Eye (tissue), 1 donor: ENCODE measurements at places on chromosomes 3 and 15.
A peak's percentile ranks its signal among the peaks of the same experiment; 100 is the strongest.

DNA sequence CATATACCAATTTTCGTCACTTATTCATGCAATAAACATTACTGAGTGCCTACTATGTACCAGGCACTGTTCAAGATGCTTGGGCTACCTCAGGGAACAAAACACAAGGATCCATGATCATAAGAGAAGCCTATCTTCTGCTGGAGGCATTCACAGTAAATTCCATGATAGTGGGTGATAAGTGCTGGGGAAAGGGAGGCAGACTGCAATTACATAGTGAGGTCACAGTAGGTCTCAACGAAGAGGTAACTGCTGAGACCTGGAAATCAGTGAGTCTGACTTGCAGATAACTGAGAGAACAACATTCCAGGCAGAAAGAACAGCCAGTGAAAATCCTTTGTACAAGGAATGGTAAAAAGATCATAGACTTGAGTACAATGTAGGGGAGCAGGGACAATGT is 33.6 kb downstream of the RAF1 start:
- no peak for DNase-seq

GRCh38 chr3:187612656-187613055 is 57.5 kb downstream of the SST start:
- peak; percentile 78 for DNase-seq

DNA sequence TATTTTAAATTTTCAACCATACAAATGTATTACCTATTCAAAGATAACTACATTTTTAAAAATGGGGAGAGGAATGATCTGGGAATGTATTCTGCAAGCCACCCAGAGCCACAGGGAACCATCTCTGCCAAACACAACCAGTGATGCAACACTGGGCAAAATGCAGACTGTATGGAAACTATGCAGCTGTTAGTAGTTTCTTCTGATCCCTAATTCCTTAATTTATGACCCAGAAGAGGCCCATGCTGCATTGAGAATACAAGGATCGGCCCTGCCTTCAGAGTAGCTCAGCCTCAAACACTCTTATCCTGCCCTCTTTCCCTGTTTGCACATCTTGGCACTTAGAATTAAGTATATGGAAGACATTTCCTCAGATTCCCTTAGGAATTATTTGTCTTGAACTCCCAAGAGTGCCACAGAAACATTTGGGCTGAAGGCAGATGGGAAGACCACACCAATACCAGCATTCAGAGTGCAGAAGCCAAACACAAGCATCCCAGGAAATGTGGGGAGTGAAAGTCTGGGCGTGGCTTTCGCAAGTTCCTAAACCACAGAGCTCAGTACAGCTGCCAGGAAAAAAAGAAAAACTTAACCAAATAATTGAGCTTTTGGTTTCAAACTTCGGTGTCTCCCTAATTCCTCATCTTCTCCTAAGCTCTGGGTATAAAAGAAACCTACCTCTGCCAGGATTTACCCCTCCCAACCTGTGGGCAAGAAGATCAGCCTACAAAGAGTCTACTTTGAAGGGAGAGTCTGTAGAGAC is 5.3 kb downstream of the SNUPN start:
- peak; percentile 38 for DNase-seq

- no peak for DNase-seq
These were observed 53.9 kb downstream of the TRIM69 start for GRCh38 chr15:44790215-44790614.

DNA sequence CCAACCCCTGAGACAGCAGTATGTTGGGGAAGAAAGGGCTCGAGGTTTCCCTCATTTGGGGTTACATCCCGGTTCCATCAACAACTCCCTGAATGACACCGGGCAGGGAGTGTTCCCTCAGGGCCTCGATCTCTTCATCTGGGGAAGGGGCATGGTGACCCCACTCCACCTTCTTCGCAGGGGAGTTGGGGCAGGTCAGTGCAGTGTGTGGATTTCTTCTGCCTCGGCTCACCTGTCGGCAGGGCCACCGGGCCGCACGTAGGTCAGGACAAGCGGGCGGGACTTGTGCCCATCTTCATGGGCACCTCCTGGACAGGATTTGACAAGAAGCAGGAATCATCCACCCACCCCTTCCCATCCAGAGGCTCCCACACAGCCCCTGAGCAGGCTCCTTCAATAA is 17.4 kb downstream of the GRIP2 start:
- DNase-seq: no peak

DNA sequence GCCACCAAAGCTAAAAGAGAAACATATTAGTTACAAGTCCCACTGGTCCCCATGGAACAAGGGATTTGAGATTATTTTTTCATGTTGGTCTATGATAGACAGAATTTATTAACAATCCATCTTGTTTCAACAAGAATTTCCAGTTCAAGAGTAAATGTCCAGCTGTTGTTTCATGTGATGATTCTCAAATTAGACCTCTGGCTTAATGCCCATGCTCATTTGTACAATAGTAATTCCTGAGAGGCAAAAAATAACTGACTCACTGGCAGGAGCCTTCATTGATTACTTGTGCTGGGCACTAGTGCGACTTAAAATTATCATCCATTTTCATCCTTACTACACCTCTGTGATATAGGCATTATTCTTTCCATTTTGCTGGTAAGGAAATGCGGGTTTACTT is 171.3 kb downstream of the ITPR1 start:
- DNase-seq: no peak

DNA sequence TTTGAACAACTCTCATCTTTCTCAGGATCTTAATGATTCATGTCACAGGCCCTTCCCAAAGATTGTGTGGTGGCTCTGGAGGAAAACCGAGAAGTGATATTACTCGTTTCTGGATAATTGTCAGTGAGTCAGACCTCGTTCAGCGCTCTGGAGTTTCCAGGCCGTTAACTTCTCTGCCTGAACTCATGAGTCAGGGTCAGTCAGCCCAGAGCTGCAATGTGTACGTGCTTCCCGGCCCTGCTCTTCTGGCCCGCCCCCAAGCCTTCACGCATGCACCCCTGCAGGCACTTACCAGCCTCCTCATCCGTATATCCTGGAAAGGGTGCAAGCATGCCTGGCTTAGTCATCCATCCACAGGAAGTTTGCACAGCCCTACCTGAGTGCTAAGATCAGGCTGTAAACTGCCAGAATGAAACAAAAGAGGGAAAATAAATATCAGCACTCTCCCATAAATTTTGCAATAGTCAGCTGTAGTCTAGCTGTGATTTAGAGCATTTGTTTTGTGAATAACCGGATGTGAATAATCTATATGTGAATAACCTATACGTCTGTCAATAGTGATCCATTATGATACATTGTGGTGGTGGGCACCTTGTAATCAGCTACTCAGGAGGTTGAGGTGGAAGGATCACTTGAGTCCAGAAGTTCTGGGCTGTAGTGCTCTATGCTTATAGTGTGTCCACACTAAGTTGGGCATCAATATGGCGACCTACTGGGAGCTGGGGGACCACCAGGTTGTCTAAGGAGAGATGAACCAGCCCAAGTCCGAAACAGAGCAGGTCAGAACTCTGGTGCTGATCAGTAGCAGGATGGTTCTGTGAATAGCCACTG is 35.3 kb upstream of the SEMA4B start:
- DNase-seq: peak; percentile 80

GRCh38 chr3:58084166-58084565 is 75.9 kb downstream of the FLNB start:
- no peak for DNase-seq

GRCh38 chr15:68650901-68651709 is 72.3 kb downstream of the CORO2B start:
- peak; percentile 77 for DNase-seq

DNA sequence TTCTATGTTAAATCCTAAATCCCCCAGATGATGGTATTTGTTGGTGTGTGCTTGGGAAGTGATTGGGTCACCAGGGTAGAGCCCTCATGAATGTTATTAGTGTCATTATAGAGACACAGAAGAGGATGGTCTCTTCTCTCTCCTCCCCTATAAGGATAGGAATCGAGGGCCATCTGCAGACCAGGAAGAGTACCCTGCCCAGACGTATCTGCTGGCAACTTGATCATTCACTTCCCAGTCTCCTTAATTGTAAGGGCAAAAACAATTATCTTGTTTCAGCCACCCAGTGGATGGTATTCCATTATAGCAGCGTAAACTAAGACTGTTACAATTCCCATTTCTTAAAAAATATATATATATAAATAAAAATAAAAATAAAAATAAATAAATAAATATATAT is 892.2 kb downstream of the SI start:
- DNase-seq: no peak

GRCh38 chr15:51737522-51738305 is at the start of gene LYSMD2:
Gene LYSMD2 (minus strand): TSS chr15:51737655. CDS start chr15:51737622, 33 bp downstream.
- DNase-seq: peak; percentile 75

GRCh38 chr3:62562596-62562995 is 189.2 kb upstream of the FEZF2 start:
- DNase-seq: no peak

GRCh38 chr15:29123171-29123570 is 146.5 kb downstream of the NSMCE3 start:
- no peak for DNase-seq

DNA sequence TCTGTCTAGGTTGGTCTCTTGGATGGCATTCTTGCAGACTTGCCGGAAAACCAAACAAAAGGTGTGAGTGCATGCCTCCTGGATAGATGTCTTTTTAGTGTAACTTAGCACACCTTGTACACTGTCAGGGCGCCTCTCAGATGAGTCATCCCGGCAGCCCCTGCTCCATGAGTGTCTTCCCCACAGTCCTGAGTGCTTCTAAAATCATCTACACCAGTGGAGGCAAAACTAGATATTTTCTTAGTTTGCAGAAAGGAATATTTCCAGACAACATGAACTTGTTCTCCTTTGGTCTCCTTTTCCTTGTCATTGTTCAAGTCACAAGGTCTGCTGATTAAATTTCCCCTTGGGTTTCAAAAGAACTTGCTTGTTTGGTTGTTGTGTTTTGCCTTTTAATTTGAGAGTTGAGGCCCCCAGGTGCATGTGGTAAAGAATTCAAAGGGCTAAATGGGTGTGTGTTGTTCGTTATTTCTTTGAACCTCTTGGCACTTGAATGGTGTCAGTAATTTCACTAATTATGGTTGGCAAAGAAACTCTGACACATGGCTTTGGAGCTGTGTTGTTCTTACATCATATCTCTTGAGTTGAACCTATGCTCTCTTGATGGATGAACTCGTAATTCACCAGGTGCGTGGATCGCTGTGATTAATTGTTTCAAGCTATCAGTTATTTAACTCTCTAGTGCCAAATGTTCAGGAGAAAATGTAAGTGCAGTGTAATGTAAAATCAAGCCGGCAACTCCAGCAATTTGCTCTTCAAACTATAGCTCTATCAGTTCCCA is 98.2 kb downstream of the IGF1R start:
- DNase-seq: no peak

DNA sequence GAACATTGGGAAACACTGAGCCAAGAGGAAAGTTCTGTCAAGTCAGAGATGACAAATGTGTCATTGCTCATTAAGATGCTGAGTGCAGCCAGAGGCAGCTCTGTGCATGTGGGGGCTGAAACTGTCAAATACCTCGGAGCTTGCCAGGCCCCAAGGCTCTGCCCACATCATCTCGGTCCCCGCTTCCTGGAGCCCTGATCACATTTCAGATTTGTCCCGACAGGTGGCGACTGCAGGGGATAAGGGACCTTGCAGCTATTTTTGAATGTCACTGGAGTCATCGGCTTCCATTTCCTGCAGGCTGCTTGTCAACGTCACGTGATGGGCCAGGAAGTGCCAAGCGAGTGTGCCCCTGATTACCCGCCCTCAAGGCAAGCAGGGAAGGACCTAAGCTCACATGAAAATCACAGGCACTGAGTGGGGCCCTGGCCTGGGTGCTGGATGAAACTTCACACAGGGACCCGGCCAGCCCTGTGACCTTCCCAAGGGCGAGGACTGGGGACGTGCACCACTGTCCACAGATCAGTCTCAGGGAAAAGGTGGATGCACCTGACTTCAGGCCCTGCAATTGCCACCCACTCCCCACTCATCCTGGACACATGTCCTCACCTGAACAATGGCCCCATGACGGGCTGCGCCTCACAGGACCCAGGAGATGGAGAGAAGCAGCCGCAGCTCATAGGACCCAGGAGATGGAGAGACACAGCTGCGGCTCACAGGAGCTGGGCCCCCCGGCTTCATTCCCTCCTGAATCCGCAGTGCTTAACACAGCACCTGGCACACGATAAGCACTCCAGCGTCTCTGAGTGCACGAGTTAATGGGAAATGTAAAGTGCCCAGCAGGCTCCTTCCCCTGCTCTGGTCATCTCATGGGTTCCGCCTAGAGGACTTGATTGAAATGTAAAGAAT is 73.4 kb downstream of the NUP210 start:
- no peak for DNase-seq

DNA sequence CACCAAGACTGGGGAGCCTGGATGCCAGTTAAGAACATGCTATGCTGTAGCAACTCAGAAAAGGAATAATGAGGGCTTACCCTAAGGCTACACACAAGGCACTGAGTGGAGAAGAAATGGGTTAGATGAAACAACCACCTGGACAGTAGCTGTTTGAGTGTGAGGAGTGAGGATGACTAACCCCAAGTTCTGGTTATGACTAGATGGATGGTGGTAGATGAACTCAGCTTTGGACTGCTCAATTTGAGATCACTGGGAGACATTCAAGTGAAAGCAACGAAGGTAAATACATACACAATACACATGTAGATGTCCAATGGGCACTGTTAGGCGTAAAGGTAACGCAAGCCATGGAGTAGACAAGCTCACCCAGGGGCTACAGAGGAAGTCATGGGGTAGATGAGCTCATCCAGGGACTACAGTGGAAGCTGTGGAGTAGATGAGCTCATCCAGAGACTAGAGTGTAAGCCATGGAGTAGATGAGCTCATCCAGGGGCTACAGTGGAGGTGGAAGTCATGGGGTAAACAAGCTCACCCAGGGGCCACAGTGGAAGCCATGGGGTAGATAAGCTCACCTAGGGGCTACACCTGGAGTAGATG is 98.3 kb downstream of the ANO10 start:
- DNase-seq: no peak

GRCh38 chr15:100926258-100926657 is 7.1 kb downstream of the LRRK1 start:
- DNase-seq: no peak

GRCh38 chr3:52065264-52065756 is 8.9 kb upstream of the DUSP7 start:
- DNase-seq: no peak

DNA sequence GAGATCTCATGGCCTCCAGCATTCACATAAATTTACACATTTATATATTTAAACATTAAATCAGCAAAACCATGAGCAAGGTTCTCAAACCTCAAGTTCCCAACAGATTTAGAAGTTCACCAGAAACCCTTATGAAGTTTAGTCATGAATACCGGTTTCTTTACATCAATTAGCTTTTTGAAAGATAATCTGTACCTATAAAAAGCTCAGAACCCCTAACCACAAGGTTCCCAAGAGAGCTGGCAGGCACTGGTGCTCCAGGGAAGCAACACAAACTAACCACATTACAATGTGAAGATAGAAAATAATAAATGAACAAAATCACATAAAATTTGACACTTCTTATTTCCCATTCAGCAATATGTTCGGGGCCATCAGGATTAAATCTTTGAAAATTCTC is 150.9 kb downstream of the FBN1 start:
- no peak for DNase-seq
